ENCODE measurements at places on chromosomes 7 and 10.

GRCh38 chr7:117916309-117916708 lies 43.1 kb upstream of the CTTNBP2 start:
- no peak for DNase-seq

GRCh38 chr10:101656890-101657289 lies 38.1 kb downstream of the FBXW4 start:
- DNase-seq = no peak

GRCh38 chr10:100653238-100653956 lies 92.0 kb upstream of the PAX2 start:
- no peak for DNase-seq

DNA sequence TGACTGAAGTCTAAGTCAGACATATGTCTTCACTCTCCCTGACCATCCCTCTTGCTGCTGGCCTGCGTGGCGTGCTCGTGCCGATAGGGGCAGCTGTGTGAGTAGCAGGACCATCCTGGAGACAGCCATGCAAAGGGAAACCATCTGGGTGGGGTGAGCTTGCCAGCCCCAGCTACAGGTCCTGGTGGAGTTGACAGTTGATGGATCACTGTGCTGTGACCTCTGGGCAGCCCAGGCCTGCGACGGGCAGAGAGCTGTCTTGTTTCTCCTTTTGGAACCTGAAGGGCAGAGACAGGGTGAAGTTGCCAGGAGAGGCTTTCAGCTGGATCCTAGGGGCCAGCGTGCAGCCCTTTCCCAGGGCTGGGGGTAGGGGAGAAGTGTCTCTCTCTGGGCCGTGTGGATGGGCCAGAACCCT lies 44.7 kb downstream of the GRK5 start:
- peak; percentile 42 for DNase-seq

GRCh38 chr10:121516093-121516865 lies 82.0 kb downstream of the FGFR2 start:
- DNase-seq = no peak

- DNase-seq = no peak
Measured at GRCh38 chr10:76916536-76916935, 721.1 kb downstream of the KCNMA1 start.

GRCh38 chr7:50351267-50351666 lies 46.8 kb downstream of the IKZF1 start:
- DNase-seq = no peak

DNA sequence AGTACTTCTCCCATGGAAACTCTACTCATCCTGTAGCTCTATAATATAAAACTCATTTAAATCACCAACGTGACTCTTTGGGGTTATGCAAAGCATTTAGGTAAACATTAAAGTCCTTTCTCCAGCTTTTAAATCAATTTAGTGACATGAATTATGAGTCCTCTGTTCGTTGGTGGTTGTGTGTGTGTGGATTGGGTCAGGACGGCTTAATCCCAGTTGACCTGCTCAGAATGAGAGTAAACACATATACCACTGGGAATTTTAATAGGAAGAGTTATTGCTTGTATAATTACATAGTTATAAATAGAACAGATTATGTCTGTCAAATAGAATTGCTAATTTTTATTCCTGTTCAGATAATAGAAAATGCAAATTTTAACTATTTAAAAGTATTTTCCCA lies 30.7 kb upstream of the ADCY1 start:
- no peak for DNase-seq

GRCh38 chr10:35854661-35855060 lies 212.6 kb upstream of the FZD8 start:
- no peak for DNase-seq
